ENCODE measurements at places on chromosomes 4 and X.

GRCh38 chrX:68718443-68718820 is 71.0 kb downstream of the STARD8 start:
- no peak overlapping the region for H3K4me3 ChIP-seq
- no peak overlapping the region for H3K27ac ChIP-seq
- no peaks in the 10 kb centered on the region for H3K27me3 ChIP-seq
- DNase-seq: no peak

- no peak overlapping the region for H3K4me3 ChIP-seq
- no peak for DNase-seq
- no peaks in the 10 kb centered on the region for H3K36me3 ChIP-seq
- H3K27me3 ChIP-seq: no peaks in the 10 kb centered on the region
- no peaks in the 10 kb centered on the region for H3K4me1 ChIP-seq
Observed at GRCh38 chr4:101987623-101988243, 197.2 kb downstream of the BANK1 start.

DNA sequence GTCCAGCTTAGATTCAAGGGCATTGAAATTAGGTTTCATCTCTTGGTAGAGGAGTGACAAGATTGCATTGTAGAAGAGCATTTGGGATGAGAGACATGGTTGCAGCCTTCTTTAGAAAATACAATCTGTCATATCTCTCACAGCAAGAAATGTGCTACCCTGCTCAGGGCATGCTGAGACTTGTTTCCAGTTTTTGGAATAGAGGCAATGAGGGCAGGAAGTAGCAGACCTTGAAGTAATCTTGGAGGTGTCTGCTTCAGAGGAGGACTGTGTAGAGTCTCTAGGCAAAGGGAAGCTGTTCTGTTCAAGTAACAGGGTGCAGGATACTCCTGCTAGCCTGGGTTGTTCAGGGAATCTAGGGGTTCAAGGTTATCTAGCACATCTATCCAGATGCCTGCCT is 116.1 kb upstream of the ZNF827 start:
- H3K4me3 ChIP-seq: no peak overlapping the region
- H3K36me3 ChIP-seq: no peaks in the 10 kb centered on the region

DNA sequence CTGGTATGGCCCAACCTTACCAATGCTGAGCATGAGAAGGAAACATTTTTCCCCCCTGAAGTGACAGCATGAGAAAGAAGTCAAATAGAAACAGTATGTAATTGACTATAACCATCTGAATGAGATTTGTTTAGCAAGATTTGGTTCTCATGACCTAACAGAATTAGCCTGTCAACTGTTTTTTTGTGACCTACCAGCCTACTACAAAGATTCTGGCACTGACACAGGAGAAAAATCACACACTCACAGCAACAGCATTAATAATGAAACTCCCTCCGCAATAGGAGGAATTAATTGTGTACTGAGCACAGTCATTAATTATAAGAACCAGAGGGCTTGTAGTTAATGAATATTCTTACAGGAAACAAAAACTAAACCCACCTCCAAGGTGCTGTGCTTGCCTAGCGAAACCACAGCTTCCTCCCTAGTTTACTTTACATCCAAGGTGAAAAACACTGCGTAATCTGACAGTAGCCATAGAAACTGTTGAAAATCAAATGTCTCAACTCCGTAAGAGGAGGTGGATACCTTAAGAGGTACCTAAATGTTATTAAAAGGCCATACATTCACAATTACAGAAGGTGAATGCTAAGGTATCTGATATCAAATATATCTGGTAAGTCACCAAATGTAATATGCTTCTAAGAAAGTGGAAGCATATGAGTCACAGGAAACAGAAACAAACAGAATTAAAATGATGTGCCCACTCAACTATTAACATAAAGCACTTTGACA is 34.9 kb downstream of the MMRN1 start:
- no peaks in the 10 kb centered on the region for H3K36me3 ChIP-seq
- no peaks in the 10 kb centered on the region for H3K4me1 ChIP-seq
- no peaks in the 10 kb centered on the region for H3K27me3 ChIP-seq
- no peak for DNase-seq
- no peak overlapping the region for H3K27ac ChIP-seq
- H3K4me3 ChIP-seq: no peak overlapping the region

- peak overlapping the region; percentile 61 for H3K4me3 ChIP-seq
- peaks cover 18% of the 10 kb centered on the region for H3K4me1 ChIP-seq
- no peaks in the 10 kb centered on the region for H3K27me3 ChIP-seq
- peak; percentile 6 for DNase-seq
- H3K27ac ChIP-seq: peak overlapping the region; percentile 12
- H3K36me3 ChIP-seq: no peaks in the 10 kb centered on the region
Observed at GRCh38 chr4:151324752-151325110, 674 bp downstream of the SH3D19 start.

GRCh38 chr4:53156896-53157295 is 209.0 kb downstream of the SCFD2 start:
- H3K4me1 ChIP-seq: no peaks in the 10 kb centered on the region
- DNase-seq: no peak
- H3K36me3 ChIP-seq: no peaks in the 10 kb centered on the region

DNA sequence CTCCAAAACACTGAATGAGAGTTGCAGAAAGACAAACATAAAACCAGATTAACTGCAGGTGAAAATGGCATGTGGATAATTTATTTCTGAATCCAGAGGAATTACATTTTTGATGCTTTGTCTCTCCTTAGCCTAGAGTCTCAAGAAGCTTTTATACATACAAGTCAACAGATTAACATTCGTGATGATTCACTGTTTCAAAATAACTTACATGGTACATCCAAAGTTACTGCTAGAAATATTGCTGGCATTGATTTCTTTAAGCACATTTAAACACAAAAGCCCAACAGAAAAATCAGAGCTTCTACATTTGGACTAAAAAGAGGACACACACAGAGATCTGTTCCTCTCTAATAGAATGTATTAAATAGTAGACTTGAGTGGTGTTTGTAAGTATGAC is 105.6 kb downstream of the AMELX start:
- H3K4me1 ChIP-seq: 0 out of 2 replicates have a peak, but pooled peaks cover 2% of the 10 kb centered on the region
- no peak overlapping the region for H3K27ac ChIP-seq
- no peak overlapping the region for H3K4me3 ChIP-seq
- H3K36me3 ChIP-seq: no peaks in the 10 kb centered on the region
- DNase-seq: no peak

All from SJCRH30 (cell line).